ENCODE measurements at places on chromosomes 3 and 15.
A peak's percentile ranks its signal among the peaks of the same experiment; 100 is the strongest.

- DNase-seq: peak; percentile 35
Measured at GRCh38 chr3:188179006-188179966, 25.3 kb downstream of the LPP start.

DNA sequence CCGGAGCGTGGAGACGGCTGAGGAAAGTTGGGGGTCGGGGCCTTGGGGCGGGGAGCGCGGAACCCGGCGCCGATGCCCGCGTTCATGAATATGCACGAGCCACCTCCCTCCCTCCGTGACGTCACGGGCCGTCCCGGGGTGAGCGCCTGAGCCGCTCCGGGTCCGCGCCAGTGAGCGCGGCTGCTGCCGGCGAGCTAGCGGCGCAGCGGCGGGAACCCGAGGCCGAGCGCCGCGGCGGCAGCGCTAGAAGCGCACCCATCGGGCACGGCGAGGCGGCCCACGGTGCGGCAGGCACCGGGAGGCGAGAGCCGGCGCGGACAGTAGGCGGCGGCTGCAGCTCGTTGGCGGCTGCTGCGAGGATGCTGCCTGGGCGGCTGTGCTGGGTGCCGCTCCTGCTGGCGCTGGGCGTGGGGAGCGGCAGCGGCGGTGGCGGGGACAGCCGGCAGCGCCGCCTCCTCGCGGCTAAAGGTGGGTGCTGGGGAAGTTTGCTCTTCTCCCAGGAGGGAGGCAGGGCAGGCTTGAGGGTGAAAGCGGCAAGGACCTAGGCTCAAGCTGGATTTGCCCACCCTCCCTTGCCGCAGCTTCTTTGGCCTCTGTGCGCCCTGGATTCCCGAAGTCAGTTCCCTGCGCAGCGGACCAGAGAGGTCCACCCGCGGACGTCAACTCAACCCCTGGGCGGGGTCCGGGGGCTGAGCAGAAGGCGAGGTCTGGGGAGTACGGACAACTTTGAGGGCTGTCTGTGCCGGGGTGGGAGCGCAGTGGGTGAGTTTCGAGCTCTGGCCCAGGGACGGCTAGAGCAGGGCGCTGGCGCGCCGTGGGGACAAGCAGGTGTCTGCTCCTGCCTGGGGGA lies at the start of gene CLSTN2:
Gene CLSTN2, plus strand, starts transcription at position 170 of the 850 bp plus-strand sequence.
- no peak for DNase-seq

DNA sequence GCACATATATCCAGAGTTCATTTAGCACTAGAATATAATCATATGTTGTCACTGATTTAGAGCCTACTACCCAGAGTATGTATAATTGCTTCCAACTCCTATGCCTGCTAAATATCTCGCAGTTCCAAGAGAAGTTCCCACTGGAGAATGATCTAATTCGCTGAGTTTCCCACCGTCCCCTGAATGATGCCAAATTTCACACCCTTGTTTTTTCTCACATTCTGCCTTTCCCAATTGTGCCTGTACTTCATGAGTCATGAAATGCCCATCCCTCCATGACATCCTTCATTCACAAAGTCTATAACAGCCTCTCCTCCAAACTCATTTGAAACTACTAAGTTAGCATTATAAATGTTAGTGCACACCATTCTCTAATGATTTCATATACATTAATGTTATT lies 177.2 kb downstream of the CBLB start:
- DNase-seq: no peak

GRCh38 chr3:170602556-170602955 lies 16.7 kb upstream of the SLC7A14 start:
- DNase-seq: no peak

DNA sequence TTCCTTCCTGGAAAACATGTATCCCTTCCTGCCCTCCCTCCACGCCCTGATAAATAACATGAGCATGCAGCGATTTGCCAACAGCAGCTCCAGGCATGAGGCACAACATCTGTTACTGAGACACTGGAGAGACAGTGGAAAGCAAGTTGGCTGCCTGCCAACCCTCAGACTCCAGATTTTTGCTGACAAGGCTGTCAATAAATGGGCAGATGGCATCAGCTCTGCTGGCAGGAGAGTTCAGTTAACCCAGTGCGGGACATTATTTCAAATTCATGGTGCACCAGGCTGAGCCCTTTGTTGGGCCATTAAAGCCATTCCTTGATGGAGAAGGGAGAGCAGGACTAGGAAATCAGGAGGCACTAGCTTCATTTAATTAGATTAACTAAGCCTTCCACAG lies 293.3 kb downstream of the MEX3B start:
- peak; percentile 73 for DNase-seq
